ENCODE measurements at places on chromosomes 16 and 17.

- DNase-seq, result no peak
These were observed 64.6 kb downstream of the ARHGAP44 start for GRCh38 chr17:12853921-12854320.

GRCh38 chr17:49497148-49498028 lies 2.3 kb downstream of the NGFR start:
- no peak for DNase-seq

DNA sequence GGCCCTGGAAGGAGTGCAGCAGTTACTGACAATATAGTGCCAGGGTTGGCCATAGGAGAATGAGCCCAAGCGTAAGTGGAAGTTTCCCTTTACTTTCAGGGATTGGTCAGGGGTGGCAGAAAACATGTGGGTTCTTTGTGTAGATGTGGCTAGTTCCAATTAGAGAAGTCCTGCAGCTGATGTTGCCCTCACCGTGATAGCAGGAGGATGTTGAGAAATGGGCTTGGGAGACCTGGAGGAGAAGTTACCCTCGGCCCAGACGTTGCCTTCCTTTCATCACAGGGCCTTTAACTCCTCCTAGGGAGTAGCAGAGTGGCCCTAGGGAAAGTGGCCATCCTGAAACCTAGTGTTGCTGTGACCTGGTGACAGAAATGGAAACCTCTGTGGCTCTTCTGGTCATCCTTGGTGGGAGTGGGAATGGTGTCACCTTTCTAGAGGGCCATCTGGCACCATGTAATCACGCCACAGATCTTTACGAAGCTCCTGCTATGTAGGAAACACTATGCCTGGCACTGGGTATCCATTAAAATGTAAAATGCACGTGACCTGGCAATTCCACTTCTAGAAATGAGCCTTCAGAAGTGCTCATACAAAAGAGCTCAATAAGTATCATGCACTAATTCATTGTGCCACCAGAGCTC lies 6.7 kb downstream of the TMEM92 start:
- DNase-seq, result no peak

DNA sequence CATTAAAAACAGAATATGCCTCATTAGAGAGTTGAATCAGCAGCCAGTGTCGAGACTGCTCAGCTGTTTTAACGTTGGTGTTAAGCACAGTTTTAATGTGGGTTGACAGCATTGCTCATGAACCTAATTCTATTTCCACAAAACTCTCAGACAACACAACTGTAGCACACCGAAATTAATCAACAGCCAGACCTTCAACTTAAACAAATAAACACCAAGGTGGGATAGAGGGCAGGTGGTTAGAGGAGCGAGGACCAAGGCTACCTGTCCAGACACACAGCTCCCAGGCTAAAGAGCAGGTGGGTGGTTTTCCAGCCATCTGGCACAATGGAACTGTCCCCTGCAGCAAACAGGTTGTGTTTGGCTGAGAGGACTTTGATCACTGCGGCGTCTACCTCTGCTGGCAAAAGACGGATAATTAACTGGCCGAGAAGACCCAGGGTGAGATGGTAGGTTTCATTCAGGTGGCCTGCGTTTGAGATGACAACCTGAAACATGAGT lies 69.6 kb upstream of the ATP2A3 start:
- DNase-seq, result no peak

- DNase-seq, result no peak
These were observed 23.9 kb downstream of the SKA2 start for GRCh38 chr17:59131131-59131530.

- DNase-seq, result no peak
These were observed 240.6 kb downstream of the FOXL1 start for GRCh38 chr16:86818671-86819532.

DNA sequence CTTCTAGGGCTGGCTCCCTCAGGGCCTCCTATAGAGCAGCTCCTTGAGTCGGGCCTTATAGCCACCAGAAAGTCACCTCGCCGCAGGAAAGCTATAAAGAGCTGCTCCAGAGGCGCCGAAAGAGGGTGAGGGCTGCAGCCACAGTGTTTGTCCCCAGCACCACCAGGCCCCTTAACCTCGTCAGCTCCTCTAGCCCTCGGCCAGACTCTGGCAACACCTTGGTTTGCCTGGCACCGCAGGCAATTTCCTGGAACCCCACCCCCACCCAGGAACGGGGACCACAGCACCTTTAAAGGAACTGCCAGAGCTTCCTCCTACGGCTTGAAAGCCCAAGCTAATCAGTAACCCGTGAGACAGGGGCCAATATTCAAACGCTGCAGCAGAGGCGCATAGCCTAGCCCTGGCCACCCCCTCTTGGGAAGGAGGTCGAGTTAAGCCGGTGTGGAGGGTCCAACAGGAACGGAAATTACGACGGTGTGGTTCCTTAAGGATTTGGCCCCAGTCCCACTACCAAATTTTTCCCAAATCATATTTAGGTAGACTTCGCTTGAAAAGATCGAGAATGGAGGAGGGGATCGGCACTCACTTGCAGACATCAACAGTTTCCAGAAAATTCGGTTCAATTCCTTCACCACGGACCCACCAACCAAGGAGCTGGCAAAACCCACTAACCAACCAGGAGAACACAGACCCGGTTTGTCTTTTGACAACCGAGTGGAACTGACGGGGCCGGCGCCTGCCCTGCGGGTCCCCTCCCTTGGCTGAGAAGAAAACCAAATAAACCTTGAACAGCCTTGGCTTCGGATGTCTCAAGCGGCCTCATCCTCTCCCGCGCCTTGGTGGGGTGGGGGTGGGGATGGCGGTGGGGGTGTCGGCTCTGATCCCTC lies 3.0 kb downstream of the HOXB6 start:
- no peak for DNase-seq
